ENCODE measurements at places on chromosomes 1 and 21. TPM values are rescaled to one million over a fixed set of nuclear protein-coding genes. Genes with fewer than 3 reads are reported as not detected.

The PMVK gene
- total RNA-seq, result 5.0 TPM

The C1QC gene
- not detected for total RNA-seq

The PRR9 gene
- 6.4 TPM for total RNA-seq

The KCNJ6 gene
- under 0.01 TPM for total RNA-seq

The NUF2 gene
- total RNA-seq, result 4.2 TPM

The TMOD4 gene
- not detected for total RNA-seq

The ACKR1 gene
- total RNA-seq, result not detected

The OR2T33 gene
- total RNA-seq, result 0.54 TPM

The RIMKLA gene
- under 0.01 TPM for total RNA-seq

The INAVA gene
- 2.4 TPM for total RNA-seq

The C2CD2 gene
- 2.0 TPM for total RNA-seq

The TMEM125 gene
- total RNA-seq, result not detected

Data from placental epithelial cell (primary cell).